GM19239 (cell line): ENCODE measurements at places on chromosomes 7 and 10.

- DNase-seq, result no peak
Measured at GRCh38 chr10:71402005-71402404, 5.3 kb downstream of the CDH23 start.

DNA sequence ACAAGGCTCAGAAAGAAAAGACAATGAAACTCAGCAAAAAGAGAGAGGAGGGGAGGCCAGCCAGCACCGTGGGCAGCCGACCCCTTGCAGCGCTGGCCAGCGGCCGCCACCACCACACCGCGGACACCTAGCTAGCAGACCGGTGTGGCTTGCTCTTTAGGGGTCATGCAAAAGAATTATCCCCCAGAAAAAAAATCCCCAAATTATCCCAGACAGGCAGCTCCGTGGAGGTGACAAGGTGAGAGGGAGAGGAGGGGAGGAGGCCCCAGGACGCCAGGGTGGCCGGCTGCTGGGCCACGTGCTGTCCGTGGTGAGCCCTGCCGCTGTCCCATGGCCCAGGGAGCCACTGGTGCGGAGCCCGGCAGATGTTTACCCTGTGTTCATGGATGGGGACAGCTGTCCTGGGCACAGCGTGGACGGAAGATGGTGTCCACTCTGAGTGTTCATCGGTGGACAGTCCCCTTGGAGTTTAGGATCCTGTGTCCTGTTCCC lies 16.5 kb downstream of the YKT6 start:
- no peak for DNase-seq

GRCh38 chr7:42002654-42003053 lies 234.4 kb downstream of the GLI3 start:
- DNase-seq, result no peak

DNA sequence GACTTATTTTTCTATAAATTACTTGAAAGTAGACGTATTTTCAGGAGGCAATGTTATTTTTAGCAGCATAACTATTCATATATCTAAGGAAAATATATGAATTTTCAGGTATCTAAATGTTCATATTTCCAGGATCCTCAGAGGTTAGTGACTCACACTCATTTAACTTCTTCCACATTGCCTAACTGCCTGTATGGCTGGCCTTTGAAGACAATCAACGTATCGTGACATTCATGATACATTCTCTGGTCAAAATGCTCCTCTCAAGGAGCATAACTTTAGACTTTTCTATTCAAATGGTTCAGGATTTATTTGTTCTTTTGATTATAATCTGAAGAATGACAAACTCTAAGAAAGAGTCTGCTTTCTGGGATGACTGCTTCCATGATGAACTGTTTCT lies 89.3 kb downstream of the SEMA3C start:
- DNase-seq, result no peak

- DNase-seq, result no peak
Measured at GRCh38 chr7:1238931-1239802, 6.5 kb downstream of the UNCX start.

DNA sequence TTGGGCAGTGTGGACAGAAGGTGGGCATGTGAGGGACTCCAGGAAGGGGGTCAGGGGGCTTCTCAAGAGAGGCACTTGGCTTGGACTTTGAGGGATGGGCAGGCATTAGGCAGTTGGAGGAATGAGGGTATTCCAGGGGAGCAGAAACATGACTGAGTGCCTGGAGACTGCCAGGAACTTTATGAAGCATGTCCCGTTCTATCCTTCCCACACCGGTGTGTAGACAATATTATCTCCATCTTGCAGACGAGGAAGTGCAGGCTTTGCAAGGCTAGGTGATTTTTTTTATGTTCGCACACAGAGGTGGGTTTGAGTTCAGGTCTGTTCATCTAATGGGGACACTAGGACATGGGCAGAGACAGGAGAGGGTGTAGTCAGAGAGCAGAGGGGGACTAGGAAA lies 162.7 kb downstream of the RPS24 start:
- DNase-seq, result no peak

- no peak for DNase-seq
Measured at GRCh38 chr10:81688459-81688858, 186.5 kb upstream of the NRG3 start.

GRCh38 chr7:98802088-98802780 lies 67.6 kb downstream of the TMEM130 start:
- peak; percentile 74 for DNase-seq

DNA sequence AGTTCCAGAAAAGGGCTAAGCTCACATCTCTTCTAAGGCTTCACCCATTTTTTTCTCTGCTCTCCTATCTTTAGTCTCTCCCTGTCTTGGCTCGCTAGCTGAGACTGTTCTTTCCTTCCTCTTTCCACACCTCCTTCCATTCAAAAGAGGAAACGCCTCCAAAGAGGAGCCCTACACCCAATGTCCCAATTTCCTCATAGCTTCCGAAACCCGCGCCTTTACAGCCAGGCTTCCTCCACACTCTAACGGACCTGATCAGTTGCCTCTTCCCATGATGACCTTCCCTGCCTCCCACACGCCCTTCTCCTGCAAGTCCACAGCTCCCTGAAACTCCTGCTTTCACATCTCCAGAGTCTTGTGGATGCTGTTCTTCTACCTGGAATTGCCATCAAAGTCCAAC lies 71.7 kb downstream of the COBL start:
- DNase-seq, result no peak

GRCh38 chr10:43653746-43654145 lies 5.1 kb upstream of the ZNF32 start:
- no peak for DNase-seq

GRCh38 chr10:36494371-36494770 lies 631.0 kb upstream of the ANKRD30A start:
- DNase-seq, result no peak

GRCh38 chr7:10648289-10648688 lies 325.4 kb upstream of the PHF14 start:
- DNase-seq, result no peak
